ENCODE measurements at places on chromosomes 7 and 10.
A peak's percentile ranks its signal among the peaks of the same experiment; 100 is the strongest.

GRCh38 chr7:36086571-36086970, 66.5 kb upstream of the EEPD1 start:
- DNase-seq, result no peak

- DNase-seq, result no peak
Observed at GRCh38 chr7:70434376-70434775, 697.6 kb upstream of the GALNT17 start.

- DNase-seq, result no peak
Observed at GRCh38 chr10:71254834-71255549, 42.6 kb downstream of the UNC5B start.

DNA sequence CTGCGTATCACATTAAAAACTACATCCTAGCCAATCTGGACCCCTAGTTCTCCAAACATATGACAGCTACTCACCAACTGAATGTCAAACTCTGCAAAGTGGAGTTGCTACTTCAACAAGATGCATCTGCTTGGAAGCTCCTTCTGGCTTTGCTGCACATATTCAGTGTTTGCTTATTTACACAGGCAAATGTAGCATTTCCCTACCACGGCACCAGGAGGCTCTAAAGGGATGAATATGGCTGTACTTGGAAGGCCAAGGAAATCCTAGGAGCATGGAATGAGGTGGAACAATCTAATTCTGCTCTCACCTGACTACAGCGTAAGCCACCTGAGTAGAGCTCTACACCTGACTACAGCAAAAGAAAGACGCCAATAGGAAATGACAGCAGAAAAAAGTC, 39.7 kb downstream of the MTPAP start:
- no peak for DNase-seq

DNA sequence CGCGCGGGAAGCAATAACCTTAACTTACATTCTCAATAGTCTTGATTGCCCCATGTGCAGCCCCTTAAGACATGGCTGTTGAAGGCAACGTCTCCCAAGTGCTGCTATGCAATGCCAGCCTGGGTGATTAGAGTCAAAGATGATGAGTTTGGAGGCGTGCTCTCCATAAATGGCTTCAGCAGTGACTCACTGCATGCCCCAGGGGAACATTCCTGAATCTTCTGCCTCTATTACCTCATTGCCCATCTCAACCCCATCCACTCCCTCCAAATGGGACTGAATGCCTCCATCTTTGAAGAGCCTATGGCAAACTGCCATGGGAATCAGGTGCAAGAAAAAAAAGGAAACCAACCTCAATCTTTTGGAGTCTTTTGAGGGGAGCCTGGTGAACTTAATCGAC, 282.8 kb downstream of the SNX10 start:
- no peak for DNase-seq

DNA sequence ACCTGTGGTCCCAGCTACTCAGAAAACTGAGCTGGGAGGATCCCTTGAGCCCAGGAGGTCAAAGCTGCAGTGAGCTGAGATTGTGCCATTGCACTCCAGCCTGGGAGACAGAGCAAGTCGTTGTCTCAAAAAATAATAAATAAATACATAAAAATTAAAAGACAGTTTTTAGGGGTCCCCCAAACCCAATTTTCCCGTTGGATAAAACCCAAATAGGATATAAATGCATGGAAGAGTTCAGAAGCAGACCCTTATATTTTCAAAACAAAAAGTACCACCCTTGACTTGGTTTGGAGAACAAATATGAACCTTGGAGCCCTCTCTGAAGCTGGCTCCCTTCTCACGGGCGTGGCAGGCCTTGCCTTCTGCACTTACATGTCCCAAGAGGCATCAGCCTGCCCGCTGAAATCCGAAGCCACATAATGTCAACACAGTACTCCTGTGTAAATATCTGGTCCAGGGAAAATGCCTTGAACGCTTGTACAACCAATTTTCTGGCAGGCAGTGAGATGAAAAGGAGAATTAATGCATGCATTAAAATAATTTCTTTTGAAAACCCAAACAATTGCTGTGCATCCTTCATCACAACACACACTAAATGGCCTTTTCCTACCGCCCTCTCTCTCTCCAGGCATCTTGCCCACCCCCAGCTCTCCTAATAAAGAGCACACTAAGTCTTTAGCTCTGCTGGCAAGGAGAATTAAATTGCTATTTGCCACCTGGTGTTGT, 46.4 kb upstream of the PARD3 start:
- peak; percentile 22 for DNase-seq

- DNase-seq, result peak; percentile 26
Observed at GRCh38 chr7:134513169-134513752, 14.1 kb upstream of the AKR1B10 start.

DNA sequence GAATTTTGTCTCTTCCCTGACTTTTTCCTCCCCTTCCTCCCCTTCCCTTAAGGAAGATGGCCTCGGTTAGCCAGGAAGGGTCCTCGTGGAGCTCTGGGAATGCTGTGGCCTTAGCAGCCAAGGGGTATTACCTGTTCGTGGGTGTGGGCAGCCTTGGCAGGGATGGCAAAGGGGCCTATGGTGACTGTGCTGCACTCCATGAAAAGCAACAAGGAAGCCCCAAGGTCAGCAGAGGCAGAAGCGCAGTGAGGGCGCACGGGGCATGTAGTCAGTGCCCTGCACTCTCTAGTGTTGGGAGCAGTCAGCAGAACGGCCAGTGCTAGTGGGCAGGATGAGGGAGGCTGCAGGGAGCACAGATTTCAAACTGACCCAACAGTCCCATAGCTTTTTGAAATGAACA, 191.8 kb downstream of the ADARB2 start:
- no peak for DNase-seq

GRCh38 chr7:15209429-15209828, 306.9 kb upstream of the DGKB start:
- no peak for DNase-seq

DNA sequence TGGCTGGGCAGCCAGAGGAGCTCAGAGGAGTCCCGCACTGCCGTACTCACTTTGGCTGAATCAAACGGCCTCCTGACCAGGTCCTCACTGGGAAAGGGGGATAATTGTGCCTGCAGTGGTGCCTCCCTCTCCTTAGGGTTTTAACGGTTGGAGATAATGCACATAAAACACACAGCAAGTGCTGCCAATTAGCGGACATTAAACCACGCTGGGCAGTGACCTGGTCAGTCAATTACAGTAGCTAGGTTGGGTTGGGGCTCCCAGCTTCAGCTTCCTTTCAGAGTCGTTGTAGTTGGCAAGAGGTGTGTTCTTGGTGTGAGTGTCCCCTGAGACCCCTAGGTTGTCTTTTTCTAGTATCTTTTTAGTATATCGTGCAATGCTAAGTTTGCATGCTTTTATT, 146.6 kb downstream of the C10orf105 start:
- no peak for DNase-seq

GRCh38 chr7:111393011-111393754, 169.1 kb downstream of the IMMP2L start:
- peak; percentile 15 for DNase-seq

- no peak for DNase-seq
Observed at GRCh38 chr7:135527025-135527424, 17.1 kb upstream of the CNOT4 start.

- peak; percentile 83 for DNase-seq
Observed at GRCh38 chr10:49187950-49188761, at the start of gene TMEM273. TMEM273 (minus strand) TSS chr10:49188391; CDS start chr10:49188336, 55 bp downstream.

- no peak for DNase-seq
Observed at GRCh38 chr10:48885376-48885775, 54.3 kb downstream of the LRRC18 start.

GRCh38 chr10:18880530-18880929, 168.1 kb upstream of the MALRD1 start:
- DNase-seq, result no peak

DNA sequence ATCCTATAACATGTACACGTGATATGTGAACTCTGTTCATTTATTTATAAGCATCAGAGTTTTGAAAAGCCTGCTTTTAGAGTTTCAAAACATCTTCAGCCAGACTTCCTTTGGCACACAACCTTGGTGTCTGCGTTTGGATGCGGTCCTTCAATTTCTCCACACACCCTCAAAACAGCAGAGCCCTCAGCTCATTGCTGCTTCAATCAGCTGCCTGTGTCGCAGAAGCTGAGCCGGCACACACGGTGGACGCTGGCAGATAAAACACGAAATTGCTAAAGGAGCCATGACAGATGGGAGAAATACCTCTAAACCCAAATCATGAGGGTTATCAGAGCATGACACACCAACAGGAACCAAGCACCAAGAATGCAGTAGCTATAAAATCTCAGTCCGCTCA, 396.4 kb upstream of the AKR1E2 start:
- DNase-seq, result no peak

DNA sequence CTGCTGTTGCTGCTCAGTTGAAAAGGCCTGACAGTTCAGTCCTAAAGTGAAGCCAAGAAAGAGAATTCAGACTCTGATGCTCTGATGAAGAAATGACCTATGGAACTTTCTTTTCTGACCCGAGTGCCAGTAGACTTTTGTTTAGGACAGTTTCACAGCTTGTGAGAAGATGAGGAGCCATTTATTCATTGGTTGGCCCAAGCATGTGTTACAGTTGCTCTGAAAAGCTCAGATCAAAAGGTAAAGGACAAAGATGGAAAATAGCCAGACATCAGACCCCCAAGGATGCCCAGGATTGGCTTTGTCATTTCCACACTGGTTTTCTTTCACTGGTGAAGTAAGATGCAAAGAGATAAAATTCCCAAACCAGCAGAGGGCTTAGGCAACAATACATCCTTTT, 149.3 kb upstream of the STK17A start:
- DNase-seq, result no peak

- DNase-seq, result no peak
Observed at GRCh38 chr10:25561758-25562157, 372.3 kb upstream of the MYO3A start.

GRCh38 chr7:52525772-52526341, 509.6 kb upstream of the POM121L12 start:
- DNase-seq, result no peak

GRCh38 chr7:140650367-140650766, 9.8 kb upstream of the DENND2A start:
- DNase-seq, result no peak

- no peak for DNase-seq
Observed at GRCh38 chr10:71629131-71629530, 90.4 kb downstream of the C10orf105 start.

DNA sequence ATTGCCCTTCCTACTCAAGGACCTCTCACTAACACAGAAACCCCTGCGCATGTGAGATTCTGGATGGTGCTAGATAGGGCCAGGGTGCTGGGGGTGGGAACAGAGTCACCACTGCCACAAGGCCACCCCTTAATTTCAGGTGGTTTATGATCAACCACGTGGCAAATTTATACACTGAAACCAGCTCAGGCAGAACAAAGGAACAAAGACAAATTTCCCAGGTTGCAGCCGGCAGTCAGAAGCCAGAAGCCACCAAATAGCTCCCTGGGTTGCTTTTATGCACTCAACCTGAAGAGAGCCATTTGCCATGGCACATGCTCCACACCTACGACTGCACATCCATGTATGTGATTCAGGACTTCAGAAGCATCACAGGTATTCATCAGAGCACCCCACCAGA, 2.5 kb downstream of the VOPP1 start:
- DNase-seq, result no peak

- DNase-seq, result no peak
Observed at GRCh38 chr10:103493916-103494877, 692 bp downstream of the NEURL1 start.

- no peak for DNase-seq
Observed at GRCh38 chr7:16301291-16301690, 120.0 kb downstream of the CRPPA start.

- DNase-seq, result no peak
Observed at GRCh38 chr7:45105588-45106188, 5.8 kb downstream of the TBRG4 start.

GRCh38 chr10:60649485-60650377, 128.5 kb upstream of the CDK1 start:
- DNase-seq, result no peak
